ENCODE measurements at places on chromosomes 4 and X.

DNA sequence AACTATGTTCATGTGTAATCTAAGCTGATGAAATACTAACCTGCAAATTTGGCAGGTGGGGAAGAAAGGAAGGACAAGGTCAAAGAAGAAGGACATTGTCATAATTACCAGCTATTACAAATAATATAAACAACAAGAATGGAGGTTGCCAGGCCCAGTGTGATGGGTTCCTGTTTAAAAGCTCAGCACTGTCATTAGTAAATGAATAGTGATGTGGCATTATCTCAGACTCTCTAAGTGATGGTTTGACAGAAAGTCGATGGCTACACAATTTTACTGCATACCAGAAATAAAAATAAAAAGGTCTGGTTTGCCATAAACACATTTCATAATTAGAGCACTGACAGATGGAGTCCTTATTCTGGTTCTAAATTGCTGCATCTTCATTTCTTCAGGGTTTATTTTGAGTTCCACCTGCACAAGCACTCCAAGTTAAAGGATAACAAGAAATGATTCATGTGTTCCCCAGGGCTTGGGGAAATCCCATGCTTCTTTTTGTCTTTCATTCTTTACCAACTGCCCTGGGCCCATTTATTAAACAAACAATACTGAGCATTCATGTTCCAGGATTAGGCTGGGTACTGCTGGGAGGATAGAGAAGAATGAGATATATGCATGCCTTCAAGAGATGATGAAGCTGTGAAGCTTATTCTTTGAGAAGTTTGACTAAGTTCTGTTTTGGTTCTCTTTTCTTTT lies 367.8 kb upstream of the RASGEF1B start:
- no peak overlapping the region for H3K4me3 ChIP-seq
- DNase-seq, result no peak
- H3K27me3 ChIP-seq, result no peaks in the 10 kb centered on the region
- H3K27ac ChIP-seq, result no peak overlapping the region
- H3K36me3 ChIP-seq, result no peaks in the 10 kb centered on the region

GRCh38 chrX:10949541-10949940 lies 161.6 kb upstream of the HCCS start:
- H3K4me3 ChIP-seq, result no peak overlapping the region
- no peaks in the 10 kb centered on the region for H3K4me1 ChIP-seq
- no peaks in the 10 kb centered on the region for H3K36me3 ChIP-seq
- DNase-seq, result no peak
- H3K27ac ChIP-seq, result no peak overlapping the region
- H3K27me3 ChIP-seq, result no peaks in the 10 kb centered on the region

GRCh38 chr4:6561706-6562371 lies 13.2 kb upstream of the MAN2B2 start:
- DNase-seq, result no peak
- no peaks in the 10 kb centered on the region for H3K36me3 ChIP-seq
- no peak overlapping the region for H3K27ac ChIP-seq
- peaks cover 3% of the 10 kb centered on the region for H3K27me3 ChIP-seq
- H3K4me1 ChIP-seq, result peaks cover 8% of the 10 kb centered on the region

- no peaks in the 10 kb centered on the region for H3K36me3 ChIP-seq
- no peak for DNase-seq
- no peaks in the 10 kb centered on the region for H3K27me3 ChIP-seq
Observed at GRCh38 chr4:140213749-140214148, 59.8 kb upstream of the MAML3 start.

DNA sequence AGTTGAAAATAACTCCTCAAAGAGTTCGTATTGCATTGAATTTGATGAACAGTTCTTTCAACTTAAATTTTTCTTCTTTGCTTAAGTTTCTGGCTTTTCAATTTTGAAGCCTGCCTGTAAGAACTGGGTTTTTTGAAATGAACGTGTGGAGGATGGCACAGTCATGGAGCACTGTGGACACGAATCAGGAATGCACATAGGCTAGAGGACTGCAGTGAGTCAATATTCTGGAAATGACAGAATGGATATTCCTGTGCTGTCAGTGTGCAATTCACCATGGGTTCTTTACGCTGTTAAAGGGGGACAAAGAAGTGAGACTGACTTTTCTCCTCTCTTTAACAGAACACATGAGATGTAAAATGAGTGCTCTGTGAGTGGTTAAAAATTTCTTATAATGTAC lies 368.0 kb upstream of the AGA start:
- no peaks in the 10 kb centered on the region for H3K36me3 ChIP-seq
- no peak for DNase-seq
- H3K4me1 ChIP-seq, result no peaks in the 10 kb centered on the region
- no peak overlapping the region for H3K4me3 ChIP-seq

GRCh38 chr4:17068891-17069290 lies 170.4 kb upstream of the LDB2 start:
- no peak overlapping the region for H3K27ac ChIP-seq
- no peaks in the 10 kb centered on the region for H3K27me3 ChIP-seq
- H3K36me3 ChIP-seq, result no peaks in the 10 kb centered on the region
- no peak for DNase-seq
- peaks cover 20% of the 10 kb centered on the region for H3K4me1 ChIP-seq

DNA sequence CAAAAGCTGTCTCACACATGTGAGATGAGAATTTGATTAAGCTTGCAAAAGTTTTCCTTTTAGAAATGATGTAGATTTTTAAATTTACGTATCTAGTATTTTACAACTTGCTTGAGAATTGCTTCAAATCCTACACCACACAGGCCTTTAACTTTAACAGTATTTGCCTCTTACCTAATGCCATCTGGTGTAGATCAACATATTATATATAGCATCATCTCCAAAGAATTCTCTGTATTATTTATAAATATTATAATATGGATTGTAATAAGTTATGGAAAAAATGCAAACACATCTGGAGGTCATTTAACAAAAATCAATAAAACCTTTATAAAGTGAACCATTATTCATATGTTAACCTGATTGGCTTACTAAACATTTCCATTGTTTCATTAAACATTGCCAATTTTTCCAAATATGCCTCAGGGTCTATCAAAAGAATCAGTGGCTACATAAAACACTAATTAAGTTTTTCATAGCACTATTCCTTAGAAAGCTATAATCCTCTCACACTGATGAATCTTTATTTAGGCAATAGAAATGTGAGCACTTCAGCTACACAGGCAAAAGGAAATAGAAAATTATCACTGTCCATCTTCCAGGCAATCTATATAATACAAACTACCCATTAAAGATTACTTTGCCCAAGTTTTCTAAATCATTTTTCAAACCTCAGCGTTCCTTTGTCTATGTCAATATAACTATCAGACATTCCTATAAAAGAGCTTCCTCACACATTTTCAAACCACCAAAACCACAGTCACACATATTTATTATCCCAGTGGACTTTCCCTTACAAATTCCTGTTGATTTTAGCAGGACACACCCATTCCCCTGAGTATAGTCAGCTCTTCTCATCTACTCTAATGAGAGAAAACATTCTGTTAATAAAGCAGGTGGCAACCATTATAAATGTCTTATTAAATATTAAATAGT lies 83.5 kb upstream of the INTU start:
- H3K4me3 ChIP-seq, result no peak overlapping the region
- H3K4me1 ChIP-seq, result no peaks in the 10 kb centered on the region
- DNase-seq, result no peak
- no peaks in the 10 kb centered on the region for H3K27me3 ChIP-seq
- H3K36me3 ChIP-seq, result no peaks in the 10 kb centered on the region

GRCh38 chrX:129695535-129695934 lies 40.8 kb upstream of the APLN start:
- H3K27me3 ChIP-seq, result no peaks in the 10 kb centered on the region
- no peaks in the 10 kb centered on the region for H3K36me3 ChIP-seq
- H3K4me3 ChIP-seq, result no peak overlapping the region
- H3K27ac ChIP-seq, result no peak overlapping the region
- H3K4me1 ChIP-seq, result no peaks in the 10 kb centered on the region

- no peaks in the 10 kb centered on the region for H3K27me3 ChIP-seq
- no peak overlapping the region for H3K4me3 ChIP-seq
- H3K4me1 ChIP-seq, result peaks cover 8% of the 10 kb centered on the region
Observed at GRCh38 chrX:68114573-68115129, 318.6 kb downstream of the OPHN1 start.

- no peak overlapping the region for H3K27ac ChIP-seq
- H3K27me3 ChIP-seq, result no peaks in the 10 kb centered on the region
- H3K4me1 ChIP-seq, result no peaks in the 10 kb centered on the region
- DNase-seq, result no peak
- H3K4me3 ChIP-seq, result no peak overlapping the region
Observed at GRCh38 chr4:14267373-14268060, 640.0 kb upstream of the BOD1L1 start.

All from esophagus squamous epithelium (tissue), 5 donors.